ENCODE measurements at places on chromosomes 13 and 19. TPM values are rescaled to one million over a fixed set of nuclear protein-coding genes. Genes with fewer than 3 reads are reported as not detected.

GRCh38 chr13:99911965-99912566 is 59.5 kb downstream of the ZIC5 start:
- H3K36me3 ChIP-seq = no peaks in the 10 kb centered on the region
- H3K4me1 ChIP-seq = no peaks in the 10 kb centered on the region
- no peak overlapping the region for H3K4me3 ChIP-seq
- peaks cover 7% of the 10 kb centered on the region for H3K27me3 ChIP-seq

GRCh38 chr19:56112313-56112709 is 8.8 kb downstream of the ZNF787 start:
- H3K27me3 ChIP-seq = peaks cover 2% of the 10 kb centered on the region
- DNase-seq = no peak
- H3K4me1 ChIP-seq = peaks cover 56% of the 10 kb centered on the region
- H3K36me3 ChIP-seq = no peaks in the 10 kb centered on the region
- H3K4me3 ChIP-seq = peak overlapping the region; percentile 55

GRCh38 chr13:52703482-52703881 is 36.1 kb downstream of the CNMD start:
- DNase-seq = no peak
- no peak overlapping the region for H3K27ac ChIP-seq
- no peak overlapping the region for H3K4me3 ChIP-seq

CEACAM8 gene
- polyA plus RNA-seq = not detected

- no peak overlapping the region for H3K4me3 ChIP-seq
- peaks cover 6% of the 10 kb centered on the region for H3K4me1 ChIP-seq
- no peaks in the 10 kb centered on the region for H3K27me3 ChIP-seq
- no peaks in the 10 kb centered on the region for H3K36me3 ChIP-seq
These were observed 447.6 kb downstream of the SUCLA2 start for GRCh38 chr13:47553329-47553977.

DNA sequence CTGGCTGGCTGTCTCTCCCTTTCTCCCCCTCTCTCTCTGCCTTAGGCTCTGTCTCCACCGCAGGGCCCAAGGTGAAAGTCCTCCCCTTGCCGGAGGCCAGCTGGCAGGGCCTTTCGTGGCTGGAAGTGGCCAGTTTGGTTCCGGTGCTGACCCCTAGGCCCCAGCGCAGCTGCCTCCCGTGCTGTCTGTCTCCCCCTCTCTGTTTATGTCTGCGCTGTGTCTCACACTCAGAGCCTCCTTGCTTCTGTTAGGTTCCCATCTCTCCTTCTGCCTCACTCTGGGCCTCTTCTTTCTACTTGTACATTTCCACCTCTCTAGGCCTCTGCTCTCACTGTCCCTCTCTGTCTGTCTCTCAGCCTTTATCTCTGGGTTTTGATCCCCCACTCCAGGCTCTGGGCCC is 13.1 kb downstream of the CCDC97 start:
- H3K27ac ChIP-seq = peak overlapping the region; percentile 93
- peak overlapping the region; percentile 20 for H3K4me3 ChIP-seq
- peaks cover 89% of the 10 kb centered on the region for H3K27me3 ChIP-seq
- DNase-seq = no peak
- H3K4me1 ChIP-seq = peaks cover 66% of the 10 kb centered on the region
- H3K36me3 ChIP-seq = peaks cover 10% of the 10 kb centered on the region

ZNF587B gene
- polyA plus RNA-seq = not detected

VAV1 gene
- 22.8 TPM for polyA plus RNA-seq

- H3K4me1 ChIP-seq = peaks cover 2% of the 10 kb centered on the region
- no peak for DNase-seq
- H3K4me3 ChIP-seq = no peak overlapping the region
- H3K36me3 ChIP-seq = no peaks in the 10 kb centered on the region
- H3K27ac ChIP-seq = no peak overlapping the region
These were observed 8.9 kb downstream of the TNFSF13B start for GRCh38 chr13:108278466-108278865.

DNA sequence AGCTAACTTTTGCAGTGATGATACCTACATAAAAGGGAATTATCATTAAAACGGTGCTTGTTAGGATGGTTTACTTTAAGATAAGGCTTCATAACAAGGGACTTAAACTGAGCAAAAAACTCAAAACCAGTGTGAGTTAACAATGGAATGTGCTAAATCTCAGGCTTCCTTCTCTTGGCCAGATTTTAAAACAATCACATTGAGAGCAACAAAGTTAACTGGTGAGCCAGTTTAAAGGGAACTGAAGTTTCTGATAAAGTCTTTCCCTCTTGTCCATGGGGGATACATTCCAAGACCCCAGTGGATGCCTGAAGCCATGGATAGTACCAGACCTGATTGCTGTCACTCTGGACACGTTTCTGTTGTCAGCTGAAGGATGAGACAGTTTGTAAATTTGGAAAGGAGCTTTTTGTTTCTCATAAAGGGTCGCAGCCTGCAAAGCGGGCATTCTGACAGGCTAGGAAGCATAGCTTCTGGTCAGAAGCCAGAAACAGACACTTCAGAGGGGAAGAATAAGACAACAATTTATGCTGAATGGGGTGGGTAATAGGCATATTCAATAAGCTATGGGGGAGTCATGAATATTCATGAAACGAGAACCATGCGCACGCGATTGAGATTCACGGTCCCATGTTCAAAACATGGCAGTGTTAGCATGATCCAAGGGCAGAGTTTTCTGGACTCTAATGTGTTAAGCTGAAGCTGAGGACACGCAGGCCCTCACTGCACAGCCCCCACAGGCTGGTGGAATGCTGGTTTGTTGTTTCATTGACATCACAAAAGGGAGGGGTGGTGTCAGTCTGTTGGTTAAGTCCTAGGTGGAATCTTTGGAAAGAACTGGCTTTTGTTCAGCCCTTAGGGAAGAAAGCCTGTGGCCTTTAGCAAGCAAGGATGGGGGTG is 150.6 kb upstream of the RNF113B start:
- no peaks in the 10 kb centered on the region for H3K4me1 ChIP-seq
- H3K27ac ChIP-seq = no peak overlapping the region
- H3K27me3 ChIP-seq = peaks cover 6% of the 10 kb centered on the region
- no peak for DNase-seq
- no peaks in the 10 kb centered on the region for H3K36me3 ChIP-seq

DNA sequence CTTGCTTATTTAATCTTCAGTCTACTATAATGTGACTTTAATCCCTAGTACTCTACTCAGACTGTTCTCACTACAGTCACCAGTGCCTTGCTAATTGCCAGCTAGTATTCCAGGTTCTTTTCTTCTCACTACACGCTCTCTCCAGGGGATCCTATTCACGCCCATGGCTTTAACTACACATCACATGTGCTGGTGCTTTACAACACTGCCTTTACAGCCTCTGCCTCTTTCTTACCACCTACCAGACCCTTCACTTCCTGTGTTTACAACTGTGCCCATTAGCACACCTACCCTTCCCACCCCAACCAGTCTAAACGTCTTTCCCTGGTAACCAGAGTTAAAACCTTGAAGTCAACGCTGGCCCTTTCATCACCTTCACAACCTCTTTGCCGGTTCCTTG is 249.5 kb downstream of the DNAJC15 start:
- H3K4me1 ChIP-seq = peaks cover 4% of the 10 kb centered on the region
- no peak overlapping the region for H3K27ac ChIP-seq

WDR87 gene
- not detected for polyA plus RNA-seq

GRCh38 chr19:2282062-2282861 is at the start of gene PEAK3:
TSS of gene PEAK3 (minus strand) at chr19:2282175. CDS start at chr19:2280931, 1,244 bp downstream.
- peak within 1 kb of the TSS; percentile 87 for H3K27ac ChIP-seq
- no peaks in the 10 kb centered on the region for H3K36me3 ChIP-seq
- peak; percentile 80 for DNase-seq

NLRP11 gene
- polyA plus RNA-seq = not detected

- peaks cover 14% of the 10 kb centered on the region for H3K4me1 ChIP-seq
- peak; percentile 45 for DNase-seq
- H3K36me3 ChIP-seq = no peaks in the 10 kb centered on the region
These were observed 415.8 kb upstream of the KLF12 start for GRCh38 chr13:74550039-74550438.

- peak overlapping the region; percentile 100 for H3K27ac ChIP-seq
- peaks cover 17% of the 10 kb centered on the region for H3K27me3 ChIP-seq
- H3K4me1 ChIP-seq = peaks cover 29% of the 10 kb centered on the region
- H3K36me3 ChIP-seq = peaks cover 23% of the 10 kb centered on the region
These were observed 552 bp upstream of the GRWD1 start for GRCh38 chr19:48445256-48445605.

DNA sequence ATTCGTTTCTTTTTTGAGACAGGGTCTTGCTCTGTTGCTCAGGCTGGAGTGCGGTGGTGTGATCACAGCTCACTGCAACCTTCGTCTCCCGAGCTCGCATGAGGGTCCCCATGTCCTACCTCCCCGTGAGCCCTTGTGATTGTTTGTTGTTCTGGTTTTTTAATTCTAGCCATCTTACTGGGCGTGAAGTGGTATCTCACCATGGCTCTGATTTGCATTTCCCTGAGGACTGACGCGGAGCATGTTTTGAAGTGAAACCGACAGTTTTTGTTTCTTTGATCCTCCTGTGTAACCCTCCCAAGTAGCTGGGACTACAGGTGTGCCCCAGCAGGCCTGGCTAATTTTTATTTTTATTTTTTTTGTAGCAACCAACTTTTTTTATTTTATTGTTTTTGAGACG is 21.7 kb downstream of the GNG7 start:
- no peaks in the 10 kb centered on the region for H3K4me1 ChIP-seq
- H3K4me3 ChIP-seq = no peak overlapping the region
- peaks cover 10% of the 10 kb centered on the region for H3K27me3 ChIP-seq
- H3K27ac ChIP-seq = no peak overlapping the region

DNA sequence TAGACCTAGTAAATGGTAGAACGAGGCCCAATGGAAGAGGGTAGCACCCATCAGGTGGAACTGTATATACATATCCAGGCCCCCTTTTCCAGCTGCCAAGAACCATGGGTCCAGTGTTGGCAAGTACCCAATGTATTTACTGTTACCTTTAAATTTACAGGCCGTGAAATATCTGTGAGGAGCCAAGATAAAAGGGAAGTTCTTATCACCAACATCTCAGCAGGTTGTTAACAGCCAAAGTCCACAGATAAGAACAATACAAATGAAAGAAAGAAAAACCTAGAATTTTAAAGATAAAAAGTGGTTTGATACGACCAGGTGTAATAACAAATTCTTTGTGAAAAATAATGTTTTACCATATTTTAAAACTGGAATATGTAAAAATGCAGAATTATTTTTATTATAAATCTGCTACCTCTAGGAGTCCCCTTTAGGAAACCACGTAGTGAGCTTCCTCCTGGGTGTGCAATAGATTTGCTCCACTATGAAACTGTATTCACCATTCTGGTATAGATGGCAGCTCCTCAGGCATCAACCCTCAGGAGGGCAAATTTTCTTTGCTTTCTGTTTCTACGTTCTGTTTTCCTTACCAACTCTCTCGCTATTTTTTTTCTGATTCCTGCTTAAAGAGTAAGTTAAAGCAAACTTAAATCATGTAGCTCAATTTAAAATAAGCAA is 292.2 kb upstream of the SLC10A2 start:
- H3K27ac ChIP-seq = no peak overlapping the region
- no peaks in the 10 kb centered on the region for H3K36me3 ChIP-seq
- H3K27me3 ChIP-seq = no peaks in the 10 kb centered on the region
- no peak for DNase-seq
- no peak overlapping the region for H3K4me3 ChIP-seq

GRK1 gene
- not detected for polyA plus RNA-seq

GRCh38 chr19:42276821-42277220 is 7.8 kb downstream of the CIC start:
- H3K27me3 ChIP-seq = peaks cover 5% of the 10 kb centered on the region
- no peak overlapping the region for H3K27ac ChIP-seq
- no peak for DNase-seq
- H3K4me3 ChIP-seq = no peak overlapping the region

- H3K27ac ChIP-seq = peak overlapping the region; percentile 82
- H3K36me3 ChIP-seq = peaks cover 11% of the 10 kb centered on the region
- peaks cover 5% of the 10 kb centered on the region for H3K27me3 ChIP-seq
- H3K4me1 ChIP-seq = peaks cover 96% of the 10 kb centered on the region
These were observed 3.2 kb downstream of the GPR183 start for GRCh38 chr13:99303863-99304521.

- H3K27me3 ChIP-seq = peaks cover 9% of the 10 kb centered on the region
- H3K27ac ChIP-seq = no peak overlapping the region
- H3K4me1 ChIP-seq = peaks cover 5% of the 10 kb centered on the region
- no peaks in the 10 kb centered on the region for H3K36me3 ChIP-seq
- no peak overlapping the region for H3K4me3 ChIP-seq
- no peak for DNase-seq
These were observed 8.4 kb downstream of the PPP1R14A start for GRCh38 chr19:38247734-38248268.

DKKL1 gene
- not detected for polyA plus RNA-seq

VSTM1 gene
- 1.1 TPM for polyA plus RNA-seq

DNA sequence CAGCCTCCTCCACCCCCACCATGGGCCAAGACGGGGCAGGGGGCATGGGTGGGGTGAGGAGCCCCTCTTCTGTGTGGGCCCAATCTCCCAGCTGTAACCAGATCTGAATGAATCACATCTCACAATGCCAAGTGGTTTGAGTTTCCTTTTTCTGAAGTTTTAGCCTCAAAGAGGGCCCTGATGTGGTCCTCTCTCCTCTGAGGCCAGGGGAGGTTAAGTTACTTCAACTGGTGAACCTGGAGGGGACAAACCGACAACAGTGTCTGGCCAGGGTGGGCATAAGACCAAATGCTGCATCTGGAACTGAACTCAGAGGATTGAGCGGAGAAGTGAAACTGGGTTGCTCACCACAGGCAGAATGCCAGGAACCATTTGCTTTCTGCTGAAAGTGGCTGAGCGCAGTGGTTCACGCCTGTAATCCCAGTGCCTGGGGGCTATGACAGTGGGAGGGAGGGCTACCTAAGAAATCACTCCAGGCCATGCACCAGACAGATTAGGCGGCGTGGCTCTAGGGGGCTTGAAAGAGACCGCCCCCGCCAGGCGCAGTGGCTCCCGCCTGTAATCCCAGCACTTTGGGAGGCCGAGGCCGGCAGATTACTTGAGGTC is 15.4 kb upstream of the IRGC start:
- peaks cover 22% of the 10 kb centered on the region for H3K4me1 ChIP-seq
- H3K4me3 ChIP-seq = peak overlapping the region; percentile 80
- DNase-seq = no peak
- H3K27ac ChIP-seq = peak overlapping the region; percentile 95

- no peak overlapping the region for H3K4me3 ChIP-seq
- no peak for DNase-seq
- H3K27me3 ChIP-seq = no peaks in the 10 kb centered on the region
- peaks cover 21% of the 10 kb centered on the region for H3K4me1 ChIP-seq
These were observed 33.9 kb downstream of the USP12 start for GRCh38 chr13:27137759-27138158.

GRCh38 chr13:59721926-59722910 is 441.5 kb downstream of the DIAPH3 start:
- no peaks in the 10 kb centered on the region for H3K36me3 ChIP-seq
- DNase-seq = no peak
- H3K4me1 ChIP-seq = peaks cover 19% of the 10 kb centered on the region

LIPE gene
- polyA plus RNA-seq = 3.9 TPM

DNA sequence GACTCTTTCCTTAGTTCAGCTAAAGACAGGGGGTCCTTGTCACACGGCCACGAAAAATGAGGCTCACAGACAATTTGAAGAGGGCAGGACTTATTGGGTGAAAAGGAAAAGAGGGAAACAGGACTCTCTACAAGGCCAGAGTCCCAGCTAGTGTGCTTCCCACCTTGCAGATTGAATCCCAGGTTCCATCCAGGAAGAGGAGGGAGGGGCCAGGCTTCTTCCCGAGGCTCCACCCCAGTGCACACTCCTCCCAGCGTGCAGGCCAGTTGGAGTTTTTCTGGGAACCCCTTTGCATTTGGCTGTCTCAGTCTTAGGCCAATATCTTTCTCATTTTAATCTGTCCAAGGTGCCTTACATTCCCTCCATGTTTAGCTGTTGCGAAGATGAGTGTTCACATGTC is 106.8 kb downstream of the DNAJC3 start:
- no peak for DNase-seq
- H3K27ac ChIP-seq = no peak overlapping the region
- H3K4me3 ChIP-seq = no peak overlapping the region
- no peaks in the 10 kb centered on the region for H3K27me3 ChIP-seq
